ENCODE measurements at places on chromosomes 5 and 9.

GRCh38 chr9:15157381-15157780, 149.6 kb downstream of the TTC39B start:
- DNase-seq = no peak

DNA sequence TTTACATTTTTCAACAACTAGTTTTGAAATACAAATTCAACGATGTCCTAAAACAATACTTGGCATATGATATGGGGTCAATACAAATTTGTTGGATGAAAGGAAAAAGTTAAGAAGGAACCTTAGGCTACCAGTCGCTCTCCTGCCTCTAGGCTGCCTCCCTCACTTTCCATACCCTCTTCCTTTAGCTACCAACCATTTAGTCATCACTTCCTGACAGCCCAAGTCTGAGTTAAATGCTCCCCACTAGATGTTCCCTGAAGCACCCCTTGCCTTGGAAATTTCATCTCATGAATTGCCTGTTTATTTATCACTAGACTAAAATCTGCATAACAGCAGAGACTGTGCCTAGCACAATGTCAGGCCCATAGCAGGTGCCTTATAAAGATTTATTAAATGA, 2.7 kb upstream of the LARS1 start:
- DNase-seq = no peak

DNA sequence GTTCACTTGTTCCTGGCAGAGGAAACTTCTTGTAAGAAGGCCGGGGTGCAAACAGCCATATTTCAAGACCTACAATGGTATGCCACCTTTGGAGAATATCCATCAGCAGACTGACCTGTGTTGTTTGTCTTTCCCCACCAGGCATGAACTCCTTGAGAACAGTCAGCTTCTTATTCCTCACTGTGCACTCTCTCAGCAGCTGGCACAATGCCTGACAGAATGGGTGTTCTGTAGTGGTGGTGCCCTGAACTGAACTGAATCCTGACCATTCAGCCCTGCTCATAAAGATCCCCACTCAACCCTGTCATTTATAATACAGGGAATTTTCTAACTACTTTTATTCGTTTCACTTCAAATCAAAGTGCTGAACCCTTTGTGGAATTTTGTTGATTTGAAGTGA, 206.9 kb downstream of the COX7C start:
- no peak for DNase-seq

GRCh38 chr5:145854651-145855258, 18.1 kb downstream of the GRXCR2 start:
- peak; percentile 98 for DNase-seq

DNA sequence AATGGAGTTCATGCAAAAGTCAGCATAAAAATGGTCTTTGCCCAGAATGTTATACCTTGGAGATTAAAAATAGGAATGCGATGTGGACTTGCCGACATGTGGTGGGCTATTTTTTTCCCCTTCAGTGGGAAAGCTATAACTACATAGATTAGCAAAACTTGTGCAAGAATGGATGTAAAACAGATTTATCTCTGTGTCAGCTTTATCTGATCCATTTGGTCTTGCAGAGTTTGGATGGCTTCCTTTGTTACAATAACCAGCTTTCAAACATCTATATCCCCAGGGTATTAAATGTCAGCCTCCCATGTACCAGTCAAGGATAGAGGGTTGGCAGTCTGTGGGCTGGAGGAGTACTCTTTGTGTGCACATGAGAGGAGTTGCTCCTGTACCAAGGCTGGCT, 284.9 kb downstream of the TMEM38B start:
- no peak for DNase-seq

DNA sequence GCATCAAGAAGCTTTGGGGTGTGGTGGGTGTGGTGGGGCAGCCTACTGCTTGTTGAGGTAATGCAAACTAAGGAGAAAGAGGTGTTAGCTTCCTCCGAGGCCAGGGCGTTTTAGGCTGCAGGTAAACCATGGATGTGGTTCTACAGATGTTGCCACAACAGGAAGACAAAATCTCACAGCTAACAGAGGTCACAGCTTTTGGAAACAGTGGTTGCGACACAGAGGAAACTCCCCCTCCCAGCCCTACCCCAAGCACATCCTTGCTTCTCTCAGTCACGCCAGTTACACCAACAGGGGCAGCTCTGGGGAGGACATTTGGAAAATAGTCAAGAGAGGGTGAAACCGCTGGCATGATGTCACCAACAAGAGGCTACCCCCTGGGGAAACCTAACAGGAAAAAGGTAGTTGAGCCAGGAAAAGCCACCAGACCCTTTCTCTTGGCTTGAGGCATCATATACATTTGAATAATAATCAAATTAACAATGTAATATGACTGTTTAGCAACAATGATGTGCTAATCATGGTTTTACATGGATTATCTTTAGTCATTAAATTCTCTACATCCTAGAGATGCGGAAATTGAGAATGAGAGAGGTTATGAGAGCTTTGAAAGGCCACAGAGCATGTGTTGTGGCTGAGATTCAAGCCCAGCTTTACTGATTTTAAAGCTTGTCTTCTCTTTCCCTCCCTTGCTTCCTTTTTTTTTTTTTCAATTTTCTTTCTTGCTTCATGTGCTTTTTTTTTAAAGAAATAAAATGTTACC, 82.2 kb upstream of the IL12B start:
- peak; percentile 63 for DNase-seq

DNA sequence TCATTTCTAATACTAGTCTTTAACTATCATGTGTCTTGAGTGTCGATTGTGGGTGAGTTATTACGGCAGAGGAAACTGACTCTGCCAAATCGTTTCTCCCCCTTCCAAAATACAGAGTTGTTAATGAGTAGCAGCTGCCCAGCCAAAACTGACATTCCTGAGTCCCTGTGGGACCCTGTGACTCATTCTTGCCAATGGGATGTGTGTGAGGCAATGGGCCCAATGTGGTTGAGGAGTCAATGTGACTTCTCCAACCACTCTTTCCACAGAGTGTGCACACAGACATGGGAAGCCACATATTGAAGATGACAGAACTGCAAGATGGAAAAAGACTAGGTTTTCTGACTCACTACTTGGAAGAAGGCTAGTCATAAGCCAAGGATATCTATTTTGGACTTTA, 434.7 kb downstream of the DTWD2 start:
- DNase-seq = no peak

- DNase-seq = peak; percentile 21
These were observed 153.3 kb downstream of the SLF1 start for GRCh38 chr5:94771742-94772141.

DNA sequence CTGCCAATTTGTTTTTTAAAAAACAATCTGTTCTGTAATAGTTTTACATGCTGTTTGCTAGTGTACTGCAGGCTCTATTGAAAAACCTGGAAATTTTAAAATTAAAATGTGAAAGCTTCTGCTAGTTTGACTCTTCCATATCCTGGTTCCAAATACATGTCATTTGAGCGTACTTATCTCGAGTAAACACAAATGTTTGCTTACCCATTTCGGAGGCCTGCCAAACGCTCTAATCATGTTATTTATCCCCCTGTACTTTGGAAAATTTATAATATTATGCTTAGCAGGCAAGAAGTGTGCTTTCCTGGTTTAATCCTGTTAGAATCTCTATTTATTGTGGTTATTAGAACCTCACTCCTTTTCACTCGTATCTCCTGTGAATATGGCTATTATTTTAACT, 476.8 kb upstream of the CYLC2 start:
- DNase-seq = no peak

DNA sequence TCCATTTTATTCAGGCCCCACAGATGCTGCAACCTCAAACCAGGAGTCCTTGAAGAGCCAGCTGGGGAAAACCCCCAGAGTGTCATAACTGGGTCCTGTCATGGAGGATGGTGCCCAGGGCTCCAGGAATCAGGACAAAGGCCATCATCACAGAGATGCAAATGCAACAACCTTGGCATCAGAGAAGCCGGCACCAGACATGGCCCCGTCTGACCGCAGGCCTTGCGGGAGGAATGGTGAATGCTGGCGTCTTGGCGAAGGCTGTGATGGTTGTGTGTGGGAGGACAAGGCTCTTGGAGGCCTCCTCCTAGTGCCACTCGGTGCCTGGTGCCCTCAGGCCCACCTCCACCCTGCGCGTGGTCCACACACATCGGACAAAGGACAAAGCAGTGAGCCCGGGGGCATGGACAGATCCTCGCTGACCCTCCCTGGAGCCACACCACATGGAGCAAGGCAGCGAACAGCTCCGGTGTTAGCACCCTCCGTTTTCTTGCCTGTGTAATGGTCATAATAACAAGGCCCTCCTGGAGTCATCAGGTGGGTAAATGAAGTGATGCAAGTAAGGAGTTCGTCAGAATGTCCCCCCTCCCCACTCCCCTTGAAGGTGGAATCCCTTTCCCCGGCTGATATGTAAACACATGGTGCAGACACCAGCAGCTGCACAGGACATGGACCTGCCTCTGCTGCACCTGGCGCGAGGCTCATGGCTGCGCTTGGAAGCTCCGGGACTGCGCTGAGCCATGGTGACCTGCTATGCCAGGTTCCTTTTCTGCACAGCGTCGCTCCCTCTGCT, 380.7 kb downstream of the IRX2 start:
- no peak for DNase-seq

GRCh38 chr5:123845356-123846100, 333.6 kb downstream of the CSNK1G3 start:
- DNase-seq = no peak

DNA sequence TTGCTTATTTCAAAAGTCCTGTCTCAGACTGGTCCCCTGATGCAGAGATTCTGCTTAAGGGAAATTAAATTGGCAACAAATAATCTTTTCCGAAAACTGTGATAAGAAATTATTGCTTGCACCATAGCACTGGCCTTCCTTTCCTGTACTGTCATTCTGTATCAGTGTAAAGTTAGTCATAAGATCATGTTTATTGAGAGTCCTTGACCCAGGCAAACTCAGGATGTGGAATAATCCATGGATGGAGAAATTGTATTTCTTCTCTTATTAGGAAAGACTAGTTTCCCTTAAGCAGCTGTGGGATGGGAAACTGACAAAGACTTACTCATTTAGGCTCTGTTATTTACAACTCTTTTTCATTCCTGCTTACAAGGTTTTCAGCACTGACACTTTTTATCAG, 83.0 kb upstream of the RANBP6 start:
- DNase-seq = no peak

- DNase-seq = no peak
These were observed 24.9 kb downstream of the SHB start for GRCh38 chr9:38043931-38044623.

GRCh38 chr5:34597034-34598027, 58.8 kb upstream of the RAI14 start:
- DNase-seq = no peak

Data from hematopoietic multipotent progenitor cell treated with erythropoietin and hydrocortisone succinate and interleukin-3 and kit ligand, for 4 days (in vitro differentiated cells).